Ovary (tissue), 10 donors: ENCODE measurements at places on chromosomes 12 and 14. TPM values are rescaled to one million over a fixed set of nuclear protein-coding genes. Genes with fewer than 3 reads are reported as not detected.
A peak's percentile ranks its signal among the peaks of the same experiment; 100 is the strongest.

The TAS2R46 gene
- not detected for polyA plus RNA-seq

The OTOGL gene
- 0.23 TPM for polyA plus RNA-seq

The C12orf60 gene
- polyA plus RNA-seq = 0.50 TPM

The LRTM2 gene
- polyA plus RNA-seq = not detected

The JPH4 gene
- 22.1 TPM for polyA plus RNA-seq

The PUS7L gene
- polyA plus RNA-seq = 1.6 TPM

The PMEL gene
- 2.7 TPM for polyA plus RNA-seq

The CIROP gene
- not detected for polyA plus RNA-seq

DNA sequence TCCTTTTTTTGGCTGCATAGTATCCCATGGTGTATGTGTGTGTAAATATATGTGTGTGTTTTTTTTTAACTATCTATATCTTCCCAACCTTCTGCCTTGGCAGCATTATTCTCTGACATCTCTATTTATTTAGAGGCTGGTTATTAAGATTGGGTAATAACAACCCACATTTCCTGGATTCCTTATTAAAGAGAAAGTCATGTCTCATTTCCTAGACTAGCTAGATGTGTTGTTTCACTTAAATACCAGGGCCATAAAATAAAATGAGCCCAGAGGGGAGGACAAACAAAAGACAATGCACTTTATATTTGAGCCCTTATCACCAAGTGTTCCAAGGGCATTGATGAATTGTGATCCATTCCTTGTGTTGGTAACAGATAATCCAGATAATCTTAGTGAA is 169.1 kb downstream of the SLC5A8 start:
- H3K36me3 ChIP-seq = no peaks in the 10 kb centered on the region
- H3K27me3 ChIP-seq = no peaks in the 10 kb centered on the region
- no peak for DNase-seq
- no peak overlapping the region for H3K4me3 ChIP-seq

DNA sequence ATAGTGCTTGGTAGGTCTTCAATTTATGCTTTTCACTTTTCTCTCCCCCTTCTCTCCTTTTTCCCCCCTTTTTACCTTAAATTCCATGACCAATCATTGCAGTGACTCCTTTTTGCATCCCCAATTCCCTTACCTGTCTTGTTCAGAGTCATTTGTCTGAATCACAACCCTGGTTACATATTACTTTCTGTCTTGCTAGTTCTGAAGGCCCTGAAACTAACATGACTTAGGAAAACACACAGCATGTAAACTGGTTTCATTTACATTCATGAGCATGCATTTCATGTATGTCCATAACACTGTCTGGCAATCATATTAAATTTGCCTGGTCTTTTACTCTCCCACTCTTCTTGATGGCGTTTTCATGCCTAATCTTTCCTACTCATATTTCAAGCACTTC is 20.3 kb upstream of the FOXG1 start:
- H3K4me3 ChIP-seq = no peak overlapping the region
- H3K4me1 ChIP-seq = no peaks in the 10 kb centered on the region
- no peak for DNase-seq
- no peak overlapping the region for H3K27ac ChIP-seq
- H3K36me3 ChIP-seq = no peaks in the 10 kb centered on the region

GRCh38 chr14:102507081-102507856 is 2.3 kb downstream of the ANKRD9 start:
- DNase-seq = peak; percentile 76
- no peaks in the 10 kb centered on the region for H3K4me1 ChIP-seq
- H3K4me3 ChIP-seq = no peak overlapping the region
- H3K27ac ChIP-seq = no peak overlapping the region
- H3K27me3 ChIP-seq = no peaks in the 10 kb centered on the region

GRCh38 chr12:23781118-23781517 is 168.4 kb downstream of the SOX5 start:
- DNase-seq = no peak
- no peaks in the 10 kb centered on the region for H3K4me1 ChIP-seq
- H3K4me3 ChIP-seq = no peak overlapping the region
- no peaks in the 10 kb centered on the region for H3K27me3 ChIP-seq

GRCh38 chr12:1083889-1084262 is 92.9 kb downstream of the ERC1 start:
- H3K27ac ChIP-seq = no peak overlapping the region
- no peak for DNase-seq
- H3K4me3 ChIP-seq = no peak overlapping the region
- no peaks in the 10 kb centered on the region for H3K36me3 ChIP-seq

GRCh38 chr12:124392271-124392666 is 97.4 kb downstream of the RFLNA start:
- no peaks in the 10 kb centered on the region for H3K27me3 ChIP-seq
- H3K4me3 ChIP-seq = no peak overlapping the region
- peak overlapping the region; percentile 20 for H3K27ac ChIP-seq

DNA sequence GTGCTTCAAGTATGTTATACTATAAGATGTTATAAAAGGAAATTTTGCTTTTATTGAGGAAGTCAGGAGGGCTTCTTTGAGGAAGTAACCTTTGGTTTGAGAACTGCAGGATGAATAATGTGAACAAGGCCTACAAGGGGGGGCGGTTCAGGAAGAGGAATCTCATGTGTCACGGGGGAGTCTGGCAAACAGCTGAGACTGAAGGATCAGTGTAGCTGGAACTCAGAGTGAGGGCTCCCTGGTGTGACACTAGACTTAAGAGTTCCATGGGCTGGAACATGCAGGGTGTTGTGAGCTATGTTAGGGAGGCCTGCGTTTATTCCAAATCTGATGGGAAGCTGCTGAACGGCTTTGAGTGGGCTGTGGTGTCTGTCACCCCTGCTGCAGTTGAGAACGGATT is 62.3 kb downstream of the UNC79 start:
- no peaks in the 10 kb centered on the region for H3K4me1 ChIP-seq
- DNase-seq = no peak
- H3K27ac ChIP-seq = no peak overlapping the region
- no peaks in the 10 kb centered on the region for H3K27me3 ChIP-seq
- no peaks in the 10 kb centered on the region for H3K36me3 ChIP-seq
- H3K4me3 ChIP-seq = no peak overlapping the region

DNA sequence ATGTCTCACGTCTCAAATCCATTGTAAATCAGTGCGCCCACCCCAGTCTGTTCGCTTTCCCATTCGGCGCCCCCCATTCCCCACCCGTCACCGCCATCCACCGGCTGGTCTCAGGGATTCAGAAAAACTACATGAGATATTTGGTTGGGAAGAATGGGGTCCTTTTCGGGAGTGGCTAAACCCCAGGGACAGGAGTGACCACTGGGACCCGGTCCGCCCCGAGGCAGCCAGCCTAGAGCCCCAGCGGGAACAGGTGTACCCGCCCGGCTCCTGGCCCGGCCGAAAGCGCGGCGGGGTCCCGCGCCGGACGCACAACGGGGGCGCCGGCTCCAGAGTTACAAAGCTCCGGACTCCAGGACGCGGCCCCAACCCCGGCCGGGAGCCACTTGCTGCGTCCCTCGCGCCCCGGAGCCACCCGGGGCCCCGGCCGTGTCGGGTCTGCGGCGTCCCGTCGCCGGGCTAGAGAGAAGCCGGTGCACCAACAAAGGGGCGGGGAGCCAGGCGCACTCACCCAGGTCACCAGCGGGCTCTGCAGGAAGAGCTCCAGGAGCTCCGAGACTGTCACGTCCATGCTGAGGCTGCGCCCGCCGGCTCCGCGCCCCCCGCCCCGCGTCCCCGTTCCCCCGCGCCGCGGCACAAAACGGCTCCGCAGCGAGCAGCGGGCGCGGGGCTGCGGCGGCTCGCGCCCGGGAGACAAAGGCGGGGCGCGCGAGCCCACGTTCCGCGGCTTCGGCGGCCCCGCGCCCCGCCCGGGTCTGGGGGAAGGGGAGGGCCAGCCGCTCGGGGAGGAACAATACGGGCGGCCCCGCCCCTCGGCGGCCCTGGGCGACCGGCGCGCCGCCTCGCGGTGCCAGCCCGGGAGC is at the start of gene CCDC88C:
Gene CCDC88C (minus strand): TSS at position 701 of the 863 bp plus-strand sequence. CDS start 130 bp downstream, at position 571.
- DNase-seq = peak; percentile 43
- H3K36me3 ChIP-seq = no peaks in the 10 kb centered on the region
- peaks cover 5% of the 10 kb centered on the region for H3K4me1 ChIP-seq
- H3K27ac ChIP-seq = no peak within 1 kb of the TSS
- no peaks in the 10 kb centered on the region for H3K27me3 ChIP-seq
- H3K4me3 ChIP-seq = peak within 1 kb of the TSS; percentile 44
